AG09309 (cell line): ENCODE measurements at places on chromosomes 16 and 17.

GRCh38 chr16:67979955-67980678 lies at the start of gene DPEP3:
Gene DPEP3 (minus strand): TSS chr16:67980499. CDS start chr16:67980380, 119 bp downstream.
- DNase-seq = no peak

DNA sequence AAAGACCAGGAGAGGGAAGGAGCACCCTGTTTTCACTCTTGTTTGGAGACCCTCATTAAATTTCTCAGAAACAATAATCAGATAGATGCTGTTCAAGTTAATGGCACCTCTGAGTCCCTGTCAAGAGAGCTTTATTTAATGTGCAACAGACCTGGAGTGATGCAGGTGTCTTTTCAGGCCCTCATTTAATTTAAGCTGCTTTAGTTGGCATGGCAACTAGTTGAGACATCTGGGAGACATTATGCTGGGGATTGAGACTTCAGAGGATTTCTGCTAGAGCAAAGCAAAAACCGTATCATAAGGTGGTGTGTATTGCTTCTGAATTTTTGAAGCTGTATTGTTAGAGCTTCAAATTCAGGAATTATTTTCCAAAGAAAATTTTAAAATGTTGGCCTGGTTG lies 108.5 kb downstream of the NLK start:
- DNase-seq = no peak

GRCh38 chr17:80743181-80743771 lies 198.6 kb downstream of the RPTOR start:
- peak; percentile 29 for DNase-seq

GRCh38 chr16:87202346-87202745 lies 114.8 kb downstream of the C16orf95 start:
- no peak for DNase-seq

DNA sequence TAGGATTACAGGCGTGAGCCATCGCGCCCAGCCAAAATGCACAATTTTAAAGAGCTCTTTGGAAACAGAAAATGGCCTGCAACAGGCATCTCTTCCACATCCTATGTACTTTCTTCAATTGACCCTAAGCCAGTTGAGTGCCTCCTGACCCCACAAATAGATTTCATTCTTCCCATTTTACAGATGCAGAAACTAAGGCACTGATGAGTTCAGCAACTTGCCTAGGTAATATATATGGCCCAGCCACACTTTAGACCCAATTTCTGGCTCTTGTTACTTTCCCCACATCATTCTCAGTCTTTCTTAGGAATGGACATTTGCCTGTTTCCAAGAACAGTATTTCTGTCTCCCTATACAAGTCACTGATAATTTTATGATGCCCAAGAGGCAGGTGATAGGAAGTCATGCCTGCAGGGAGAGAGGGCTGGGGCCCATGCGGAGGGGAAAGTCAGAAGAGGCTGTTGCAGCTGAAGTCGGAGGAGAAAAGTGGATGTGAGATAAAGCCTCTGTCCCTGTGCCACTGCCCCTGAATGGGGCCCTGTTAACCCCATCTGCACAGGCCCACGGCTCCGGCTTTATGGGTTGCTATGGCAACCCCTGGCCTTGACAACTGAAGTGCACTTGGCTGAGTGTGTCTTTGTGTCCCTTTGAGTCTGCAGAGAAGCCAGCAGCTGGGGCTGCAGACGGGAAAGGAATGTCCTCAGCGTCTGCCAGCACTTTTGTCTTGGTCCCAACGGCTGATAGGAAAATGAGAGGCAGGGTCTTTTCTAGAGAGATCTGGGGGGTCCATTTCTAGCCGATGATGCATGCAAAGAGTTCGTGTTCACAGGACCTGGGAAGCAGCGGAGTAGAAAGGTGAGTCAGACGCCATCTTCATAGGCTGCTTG lies 45.9 kb downstream of the ABAT start:
- no peak for DNase-seq

DNA sequence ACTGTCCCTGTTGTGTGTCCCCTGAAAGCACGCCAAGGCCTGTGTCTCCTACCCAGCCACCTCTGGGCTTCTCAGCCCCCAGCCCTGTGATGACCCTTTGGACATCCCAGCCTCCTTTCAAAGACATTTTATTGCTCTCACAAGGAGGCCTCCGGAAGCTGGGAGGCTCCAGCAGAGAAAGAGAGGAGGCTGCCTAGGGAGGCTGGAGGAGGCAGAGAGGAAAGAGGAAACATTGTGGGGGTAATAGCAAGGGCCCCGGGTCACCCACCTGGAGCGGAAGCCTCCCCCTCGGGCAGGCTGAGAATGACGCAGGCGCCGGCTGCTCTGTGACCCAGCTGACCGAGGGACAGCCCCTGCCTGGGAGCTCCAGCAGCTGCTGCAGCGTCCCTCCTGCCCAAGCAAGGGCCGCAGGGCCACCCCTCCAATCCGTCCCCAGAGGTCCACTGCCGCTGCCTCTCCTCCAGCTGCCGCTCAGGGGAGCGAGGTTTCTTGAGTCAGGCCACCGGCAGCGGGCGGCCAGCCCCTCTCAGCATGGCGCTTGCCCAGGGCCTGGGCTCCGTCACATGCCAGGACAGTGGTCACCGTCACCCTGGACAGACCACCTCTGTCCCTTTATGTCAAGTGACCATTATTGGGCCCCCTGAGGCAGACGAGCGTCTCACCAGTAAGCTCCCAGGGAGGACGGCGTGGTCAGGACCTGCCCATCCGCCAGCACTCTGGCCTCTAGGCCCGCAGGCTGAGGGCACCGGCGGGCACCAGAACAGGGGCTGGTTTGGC lies 29.3 kb downstream of the ACTG1 start:
- no peak for DNase-seq

DNA sequence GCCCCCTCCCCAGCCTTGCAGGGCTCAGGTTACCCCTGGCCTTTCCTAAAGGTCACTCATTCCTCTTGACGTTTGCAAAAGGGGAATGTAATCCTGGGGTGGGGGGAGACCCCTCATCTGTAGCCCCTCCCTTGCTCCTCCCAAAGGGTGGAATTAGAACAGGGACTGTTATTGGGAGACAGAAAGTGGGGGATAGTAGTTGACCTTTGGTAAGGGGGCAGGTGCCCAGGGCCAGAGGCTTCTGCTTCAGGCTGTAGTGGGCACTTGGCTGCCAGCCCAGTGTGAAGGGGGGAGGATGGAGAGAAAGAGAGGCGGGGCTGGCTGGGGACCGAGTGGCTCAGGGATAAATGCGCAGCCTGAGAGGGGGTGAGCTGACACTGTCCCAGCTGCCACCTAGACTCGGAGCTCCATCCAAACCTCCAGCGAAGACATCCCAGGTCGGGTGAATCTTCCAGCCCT lies at the start of gene ENO3:
Gene ENO3 (plus strand): TSS at position 374 of the 459 bp plus-strand sequence. CDS start 711 bp downstream, outside the sequence.
- DNase-seq = no peak

- no peak for DNase-seq
Measured at GRCh38 chr17:34163123-34163522, 92.0 kb upstream of the CCL2 start.

DNA sequence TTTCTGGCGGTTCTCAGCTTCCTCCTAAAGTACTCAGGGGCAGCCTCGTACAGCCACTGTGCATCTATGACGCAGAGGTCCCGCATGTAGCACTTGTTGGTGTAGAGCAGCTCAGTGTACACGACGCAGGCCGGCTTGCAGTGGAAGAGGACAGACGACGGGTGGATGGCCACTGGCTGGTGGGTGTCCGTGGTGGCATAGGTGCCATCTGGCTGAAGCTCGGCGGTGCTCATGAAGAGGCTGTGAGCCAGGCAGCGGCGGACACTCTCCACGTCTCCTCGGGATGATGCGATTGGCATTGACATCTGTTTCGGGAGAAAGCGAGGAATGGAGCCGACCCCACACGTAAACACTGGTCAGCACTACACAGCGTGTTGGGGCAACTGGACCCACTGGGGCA lies 5.3 kb upstream of the C1QBP start:
- no peak for DNase-seq

- DNase-seq = no peak
Measured at GRCh38 chr17:49434821-49435670, 20.4 kb upstream of the PHB1 start.

GRCh38 chr16:57475711-57476339 lies 10.5 kb downstream of the DOK4 start:
- DNase-seq = no peak

GRCh38 chr17:6599364-6599763 lies 41.1 kb downstream of the KIAA0753 start:
- DNase-seq = no peak

DNA sequence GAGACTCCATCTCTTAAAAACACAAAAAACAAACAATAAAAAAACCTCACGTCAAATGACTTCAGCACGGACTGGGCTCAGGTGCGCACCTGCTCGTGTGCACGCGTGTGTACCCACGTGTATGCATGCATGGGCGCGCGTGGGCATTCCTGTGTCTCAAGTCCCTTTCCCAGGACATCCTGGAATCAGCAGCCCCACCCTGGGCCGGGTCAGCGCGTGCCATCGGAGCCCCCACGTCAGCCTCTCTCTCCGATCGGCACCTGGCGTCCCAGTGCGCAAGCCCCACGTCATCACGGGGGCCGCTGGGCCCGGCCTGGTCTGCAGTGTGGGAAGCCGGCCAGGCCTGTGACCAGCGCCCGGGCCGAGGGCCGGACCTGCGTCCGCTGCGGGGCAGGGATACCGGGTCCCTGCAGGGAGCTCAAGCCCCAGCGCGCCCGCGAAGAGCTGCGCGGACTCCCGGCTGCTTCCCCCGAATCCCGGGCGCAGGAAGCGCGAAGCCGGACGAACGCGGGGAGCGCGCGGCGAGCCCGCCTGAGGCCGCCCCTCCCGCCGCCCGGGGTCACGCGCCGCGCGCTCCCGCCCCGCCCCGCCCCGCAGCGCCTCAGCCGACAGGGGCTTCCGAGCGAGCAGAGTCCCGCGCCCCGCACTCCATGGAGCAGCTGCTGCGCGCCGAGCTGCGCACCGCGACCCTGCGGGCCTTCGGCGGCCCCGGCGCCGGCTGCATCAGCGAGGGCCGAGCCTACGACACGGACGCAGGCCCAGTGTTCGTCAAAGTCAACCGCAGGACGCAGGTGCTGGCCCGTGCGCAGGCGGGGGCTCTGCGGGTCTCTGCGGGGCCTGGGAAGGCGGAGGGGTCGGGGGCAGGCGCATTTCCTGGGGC lies at the start of gene FN3K:
Gene FN3K (plus strand): TSS at position 629 of the 880 bp plus-strand sequence. CDS start 22 bp downstream, at position 651.
- peak; percentile 17 for DNase-seq

- DNase-seq = no peak
Measured at GRCh38 chr16:89363621-89364393, 126.6 kb downstream of the ANKRD11 start.

DNA sequence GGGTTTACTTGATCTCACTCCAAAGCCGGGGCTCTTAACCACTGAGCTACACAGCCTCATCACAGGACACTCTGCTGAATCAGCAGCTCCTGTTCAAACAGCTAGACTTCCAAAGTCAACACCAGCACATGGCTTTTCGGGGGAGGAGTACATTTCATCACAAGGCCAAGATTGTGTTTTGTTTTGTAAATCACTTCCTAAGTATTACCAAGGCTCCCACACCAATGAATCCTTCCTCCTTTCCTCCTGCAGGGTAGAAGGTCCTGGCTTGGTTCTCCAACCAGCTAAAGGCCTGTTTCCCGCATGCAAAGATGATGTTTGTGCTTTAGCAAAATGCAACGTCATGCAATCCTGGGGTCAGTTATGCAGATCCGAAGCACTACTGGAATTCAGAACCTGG lies 152.5 kb downstream of the XYLT1 start:
- DNase-seq = no peak

- no peak for DNase-seq
Measured at GRCh38 chr17:42389135-42389417, 834 bp upstream of the STAT3 start.

DNA sequence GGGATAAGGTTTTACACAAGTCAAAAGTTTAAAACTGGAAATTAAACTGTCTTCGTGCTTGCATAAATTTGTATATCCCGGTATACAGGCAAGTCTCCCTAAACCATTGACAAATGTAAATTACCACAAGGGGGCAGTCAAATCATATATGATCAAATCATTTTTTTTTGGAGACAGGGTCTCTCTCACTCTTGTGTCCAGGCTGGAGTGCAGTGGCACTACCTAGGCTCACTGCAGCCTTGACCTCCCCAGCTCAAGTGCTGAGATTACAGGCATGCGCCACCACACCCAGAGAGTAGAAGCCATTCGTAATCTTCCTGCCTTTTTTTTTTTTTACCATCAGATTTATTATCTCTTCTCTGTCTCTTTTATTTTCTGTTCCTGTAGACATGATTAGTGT lies 18.5 kb downstream of the TOP2A start:
- DNase-seq = peak; percentile 32

- DNase-seq = no peak
Measured at GRCh38 chr17:81331527-81332043, 36.5 kb upstream of the SLC38A10 start.

- peak; percentile 60 for DNase-seq
Measured at GRCh38 chr17:51000835-51001638, 119.6 kb downstream of the SPAG9 start.

DNA sequence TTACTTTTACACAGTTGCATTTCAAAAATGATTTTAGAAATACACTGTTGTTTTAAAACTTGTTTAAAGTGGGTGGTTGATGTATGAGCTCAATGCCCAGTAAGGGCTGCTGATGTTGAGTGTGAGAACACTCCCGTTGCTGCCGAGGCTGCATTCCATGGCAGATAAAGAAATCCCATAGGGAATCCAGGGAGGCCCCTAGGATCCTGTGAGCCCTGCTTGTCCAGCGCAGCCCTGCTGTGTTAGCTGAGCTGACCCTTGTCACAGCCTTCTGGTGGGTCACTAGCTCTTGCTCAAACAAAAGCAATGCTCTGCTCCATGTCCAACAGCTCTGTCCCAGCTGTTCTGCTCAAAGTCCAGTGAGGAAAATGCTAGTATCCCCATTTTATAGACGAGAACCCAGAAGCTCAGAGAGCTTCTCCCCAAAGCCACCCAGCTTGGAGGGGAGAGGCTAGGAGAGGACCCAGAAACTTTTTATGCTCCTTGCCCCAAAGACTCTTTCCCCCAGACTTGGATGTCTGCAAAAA lies 18.6 kb upstream of the COL1A1 start:
- no peak for DNase-seq

DNA sequence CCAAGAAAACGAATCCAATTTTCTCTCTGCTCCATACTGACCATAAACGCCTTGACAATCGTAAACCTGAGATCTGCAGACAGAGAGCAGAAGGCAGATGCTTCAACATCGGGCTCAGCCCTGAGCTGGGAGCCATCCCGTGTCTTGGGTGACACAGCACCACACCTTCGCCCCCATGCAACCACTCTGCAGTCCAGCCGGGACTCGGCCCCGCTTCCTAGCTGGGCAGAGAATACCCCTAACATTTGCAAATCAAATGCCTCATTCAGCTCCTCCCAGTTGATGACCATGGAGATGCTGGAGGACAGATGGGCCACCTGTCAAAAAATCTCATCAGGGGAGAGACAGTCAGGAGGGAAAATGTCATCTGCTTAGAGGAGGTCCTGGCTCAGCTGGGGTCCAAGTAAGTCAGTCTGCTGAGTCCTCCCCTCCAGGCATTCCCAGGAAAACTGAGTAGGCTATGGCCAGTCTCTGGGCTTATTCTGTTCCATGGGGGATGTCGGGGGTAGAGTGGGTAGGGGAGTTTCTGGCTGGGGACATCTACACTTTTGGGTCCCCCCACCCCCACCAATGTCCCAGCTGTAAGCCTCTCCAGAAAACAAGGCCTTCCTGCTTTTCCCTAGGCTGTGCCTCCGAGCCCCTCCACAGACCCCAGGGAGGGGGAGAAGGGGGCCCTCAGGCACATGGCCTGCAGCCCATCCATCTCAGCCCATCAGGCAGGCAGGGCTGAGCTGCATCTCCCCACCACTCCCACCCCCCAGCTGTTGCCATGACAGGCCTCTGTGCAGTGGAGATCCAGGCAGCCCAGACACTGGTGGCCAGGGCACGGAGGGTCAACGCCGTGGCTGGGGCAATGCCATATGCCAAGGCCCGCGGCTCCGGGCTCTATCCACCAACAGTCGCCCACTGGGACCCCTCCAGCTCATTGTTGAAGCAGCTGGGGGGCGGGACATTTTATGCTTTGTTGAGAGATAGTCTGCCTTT lies 158.6 kb downstream of the AXIN2 start:
- no peak for DNase-seq

GRCh38 chr17:39360537-39360936 lies 40.9 kb downstream of the FBXL20 start:
- no peak for DNase-seq
